ENCODE measurements at places on chromosomes 4 and X.

DNA sequence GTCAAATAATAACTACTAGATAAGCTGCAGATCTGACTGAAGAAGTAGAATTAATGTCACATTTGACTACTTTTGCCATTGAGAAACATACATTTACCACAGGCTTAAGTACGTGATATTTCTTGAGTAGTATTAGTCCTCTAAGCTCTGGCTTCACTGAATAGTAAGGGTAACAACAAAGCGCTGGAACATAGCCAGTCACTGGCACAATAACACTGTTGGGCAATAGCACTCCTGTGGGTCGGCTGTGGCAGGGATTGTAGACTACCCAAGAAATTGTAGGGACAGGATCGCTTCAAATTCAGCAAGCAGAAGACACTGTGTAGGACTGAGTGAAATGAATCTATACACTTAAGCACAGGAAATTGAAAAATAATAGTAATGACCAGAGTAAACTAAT, 27.1 kb upstream of the IL15 start:
- no peak for DNase-seq

- DNase-seq = no peak
Observed at GRCh38 chrX:6071731-6072130, 156.9 kb downstream of the NLGN4X start.

GRCh38 chrX:21747558-21747957, 10.4 kb downstream of the SMPX start:
- DNase-seq = no peak

DNA sequence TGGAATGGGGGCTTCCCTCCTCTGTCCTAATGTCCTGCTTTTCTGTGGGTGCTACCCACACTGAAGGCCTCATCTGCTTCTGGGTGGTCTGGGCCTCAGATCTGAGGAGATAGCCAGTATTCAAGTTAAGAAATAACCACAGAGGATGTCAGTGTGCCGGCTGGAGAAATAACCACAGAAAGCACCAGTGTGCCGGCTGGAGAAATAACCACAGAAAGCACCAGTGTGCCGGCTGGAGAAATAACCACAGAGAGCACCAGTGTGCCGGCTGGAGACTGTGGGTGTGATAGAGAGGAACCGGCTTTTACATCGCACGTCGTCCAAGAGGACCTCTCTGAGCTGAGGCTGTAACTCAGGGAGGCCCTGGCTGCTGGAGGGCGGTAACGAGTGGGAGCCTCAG, 65.7 kb upstream of the PSAPL1 start:
- DNase-seq = no peak

DNA sequence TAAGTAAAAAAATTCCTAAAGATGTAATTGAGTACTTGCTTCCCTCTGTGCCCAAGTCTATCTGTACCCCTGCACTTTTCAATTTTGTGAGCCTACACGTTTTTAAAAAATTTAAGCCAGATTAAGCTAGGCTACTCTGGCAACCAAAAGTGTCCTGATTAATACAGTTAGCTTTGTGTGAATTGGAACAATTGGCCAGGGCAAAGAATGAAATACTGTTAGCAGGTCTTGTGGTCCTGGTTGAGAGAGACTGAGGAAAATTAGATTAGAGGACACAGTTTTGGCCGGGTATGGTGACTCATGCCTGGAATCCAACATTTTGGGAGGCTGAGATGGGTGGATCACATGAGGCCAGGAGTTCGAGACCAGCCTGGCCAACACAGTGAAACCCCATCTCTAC, 293.3 kb downstream of the RAPGEF2 start:
- DNase-seq = no peak

DNA sequence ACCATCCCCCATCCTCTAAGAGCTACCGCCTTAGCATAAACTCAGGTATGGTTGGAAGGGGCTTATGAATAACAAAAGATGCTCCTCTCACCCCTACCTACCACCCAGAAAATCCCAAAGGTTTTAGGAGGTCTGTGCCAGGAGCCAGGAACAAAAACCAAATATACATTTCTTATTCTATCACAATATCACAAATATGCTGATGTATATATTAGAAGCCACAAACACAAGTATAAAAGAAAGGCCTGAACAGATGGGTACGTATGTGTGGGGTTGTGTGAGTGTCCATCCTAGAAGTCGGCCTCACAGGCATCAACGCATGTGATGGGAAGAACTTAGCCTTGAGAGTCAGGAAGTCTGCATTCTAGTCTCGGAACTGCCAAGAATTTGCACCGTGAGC, 8.7 kb upstream of the ANXA5 start:
- no peak for DNase-seq

GRCh38 chr4:61332693-61333092, 132.6 kb downstream of the ADGRL3 start:
- no peak for DNase-seq

- no peak for DNase-seq
Observed at GRCh38 chr4:95061220-95061619, 303.5 kb downstream of the BMPR1B start.

DNA sequence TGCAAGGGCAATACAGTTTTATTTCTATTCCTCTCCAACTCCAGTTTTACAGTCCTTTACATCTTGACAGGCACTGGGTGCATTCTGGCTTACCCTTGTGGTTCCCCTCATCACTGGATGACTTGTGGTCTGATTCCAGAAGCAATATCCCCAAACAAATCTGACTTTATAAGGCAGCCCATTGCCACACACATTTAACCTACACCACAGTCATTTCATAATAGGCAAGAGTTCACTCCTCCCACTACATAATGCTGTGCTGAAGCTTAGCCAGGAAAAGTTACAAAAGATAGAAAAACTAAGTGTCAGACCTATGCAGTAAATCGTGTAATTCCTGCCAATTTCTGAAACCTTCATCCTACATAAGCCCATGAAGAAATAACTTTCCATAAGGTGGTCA, 82.9 kb upstream of the MID1IP1 start:
- DNase-seq = no peak

DNA sequence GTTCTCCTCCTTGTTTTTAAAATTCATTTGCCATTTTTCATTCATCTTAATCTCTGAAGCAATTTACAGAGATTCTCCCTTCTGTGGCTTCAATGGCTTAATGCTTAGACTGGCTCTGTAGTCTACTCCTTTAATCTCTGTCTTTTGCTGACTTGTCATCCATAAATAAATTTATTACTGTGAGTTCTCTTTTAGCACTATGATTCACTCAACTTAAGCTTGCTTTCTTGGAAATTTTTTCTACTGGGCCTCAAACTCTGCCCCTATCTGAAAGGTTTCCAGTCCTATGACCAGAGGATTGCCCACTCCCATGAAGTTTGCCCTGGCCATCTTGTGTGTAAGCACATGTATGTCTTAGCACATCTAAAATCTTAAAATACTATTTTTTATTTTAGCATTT, 251.1 kb downstream of the DCLK2 start:
- DNase-seq = no peak

GRCh38 chr4:159021597-159022385, 81.1 kb upstream of the RAPGEF2 start:
- no peak for DNase-seq

DNA sequence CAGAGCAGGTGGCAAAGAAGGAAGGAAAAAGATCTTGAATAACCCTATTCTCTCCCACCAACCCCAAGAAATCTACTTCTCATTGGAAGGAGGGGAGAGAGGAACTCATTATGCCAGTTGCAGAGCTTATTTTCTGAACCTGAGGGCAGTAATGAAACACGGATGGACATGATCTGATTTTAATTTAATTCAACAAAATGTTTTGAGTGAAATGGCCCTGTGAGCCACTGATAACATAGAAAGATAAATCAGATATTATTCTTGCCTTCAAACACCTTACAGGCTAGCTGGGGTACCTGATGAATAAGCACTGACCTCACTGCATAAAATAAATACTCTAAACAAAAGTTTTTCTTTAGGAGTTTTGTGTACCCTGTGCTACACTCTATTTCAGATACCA, 30.3 kb downstream of the DAPP1 start:
- no peak for DNase-seq

DNA sequence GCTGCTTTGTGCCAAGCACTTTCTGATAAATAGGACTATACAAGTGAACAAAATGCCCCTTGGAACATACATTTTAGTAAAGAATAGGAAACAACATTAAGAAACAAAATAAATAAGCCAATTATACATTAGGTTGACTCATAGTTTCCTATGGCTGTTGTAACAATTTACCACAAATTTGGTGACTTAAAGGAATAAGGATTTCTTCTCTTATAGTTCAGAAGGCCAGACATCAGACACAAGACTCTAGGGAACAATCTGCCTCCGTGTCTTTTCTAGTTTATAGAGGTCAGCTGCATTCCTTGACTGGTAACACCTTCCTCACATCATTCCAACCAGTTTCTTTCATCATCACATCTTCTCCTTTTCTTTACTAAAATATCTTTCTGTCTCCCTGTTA, 235.9 kb upstream of the PCDH18 start:
- DNase-seq = no peak

DNA sequence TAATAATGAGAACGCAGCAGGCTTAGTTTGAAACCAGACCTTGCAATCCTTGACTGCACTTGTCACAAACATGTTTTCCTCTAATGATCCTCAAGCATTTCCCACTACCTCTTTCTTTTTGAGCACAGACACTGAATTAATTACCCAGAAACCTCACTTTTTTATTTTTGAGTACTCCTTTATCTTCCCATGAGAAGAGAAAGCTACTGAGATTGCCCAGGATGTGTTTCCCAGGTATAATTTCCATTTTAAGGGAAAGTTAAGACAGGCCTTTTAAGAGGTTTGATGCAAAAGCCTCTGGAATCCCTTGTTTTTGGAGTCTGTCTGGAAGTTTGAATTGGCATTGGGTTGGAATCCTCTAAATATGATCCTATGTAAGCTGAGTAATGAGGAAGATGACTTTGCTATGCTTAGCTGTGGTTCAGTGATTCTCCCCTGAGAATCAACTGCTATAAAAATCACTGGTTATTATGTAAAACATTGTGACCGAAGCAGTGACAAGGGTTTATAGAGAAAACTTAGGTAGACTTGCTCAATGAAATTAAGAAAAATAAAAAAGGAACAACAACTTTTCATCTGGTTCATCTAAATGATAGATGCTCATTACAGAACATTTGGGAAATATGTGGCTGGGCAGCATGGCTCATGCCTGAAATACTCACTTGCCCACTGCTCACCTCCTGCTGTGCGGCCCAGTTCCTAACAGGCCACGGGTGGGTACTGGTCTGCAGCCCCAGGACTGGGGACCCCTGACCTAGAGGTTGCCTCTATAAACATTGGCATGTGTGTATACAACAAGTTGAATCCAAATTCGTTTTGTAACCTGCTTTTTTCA, 10.8 kb upstream of the RHOH start:
- DNase-seq = peak; percentile 87

DNA sequence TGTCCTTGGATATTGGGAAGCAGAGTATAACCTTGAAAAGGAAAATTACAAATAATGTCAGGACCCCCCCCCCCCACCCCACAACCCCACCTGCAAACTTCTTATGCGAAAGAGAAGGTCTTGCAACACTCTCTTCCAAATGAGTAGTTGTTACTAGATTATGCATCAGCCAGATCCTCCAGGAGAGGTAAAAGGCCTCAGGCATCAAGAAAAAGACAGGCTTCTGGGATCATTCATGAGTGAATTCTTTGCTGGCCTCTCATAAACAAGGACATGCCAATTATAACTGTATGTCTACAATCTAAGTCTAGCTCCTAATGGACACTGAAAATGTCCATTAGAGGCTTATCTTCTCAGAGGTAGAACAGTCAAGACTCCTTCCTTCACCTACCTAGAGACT, 1443.3 kb downstream of the RAPGEF2 start:
- DNase-seq = no peak

- DNase-seq = no peak
Observed at GRCh38 chrX:105328773-105329172, 108.3 kb upstream of the TEX13A start.

DNA sequence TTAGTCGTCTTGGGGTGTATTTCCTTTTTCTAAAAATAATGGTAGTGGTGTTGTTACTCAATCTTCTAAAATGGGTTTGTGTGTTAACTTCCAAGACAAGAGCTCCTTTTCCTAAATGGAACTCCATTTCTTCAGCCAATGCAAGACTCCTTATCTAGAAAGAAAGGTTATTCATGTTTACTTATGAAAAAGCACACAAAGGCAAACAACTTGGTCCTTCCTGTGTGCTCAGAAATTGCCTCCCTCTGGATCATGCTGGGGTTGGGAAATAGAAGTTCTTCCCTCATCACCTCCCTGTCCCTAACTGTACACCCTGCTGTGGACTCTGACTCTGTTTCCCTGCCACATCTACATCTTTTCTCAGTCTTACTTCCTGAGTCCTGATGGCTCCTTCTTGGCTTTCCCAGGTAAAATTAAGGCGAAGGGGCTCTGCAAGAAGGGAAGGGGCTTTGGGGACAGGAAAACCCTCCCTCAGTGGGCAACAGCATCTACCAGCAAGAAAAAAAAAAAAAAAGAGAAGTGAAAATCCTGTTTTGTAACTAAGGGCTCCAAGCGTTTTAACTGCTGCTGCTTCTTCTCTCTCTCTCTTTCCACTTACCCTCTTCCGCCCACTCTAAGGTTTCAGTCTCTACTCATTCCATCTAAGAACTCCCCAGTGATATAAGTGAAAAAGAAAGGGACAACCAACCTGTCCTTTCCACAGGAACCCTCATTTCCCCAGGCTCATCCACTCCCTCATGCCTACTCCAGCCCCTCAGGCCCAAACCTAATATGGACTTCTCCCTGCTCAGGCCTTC, 19.8 kb upstream of the TASL start:
- DNase-seq = peak; percentile 53

GRCh38 chr4:142776026-142776425, 70.1 kb downstream of the INPP4B start:
- no peak for DNase-seq

DNA sequence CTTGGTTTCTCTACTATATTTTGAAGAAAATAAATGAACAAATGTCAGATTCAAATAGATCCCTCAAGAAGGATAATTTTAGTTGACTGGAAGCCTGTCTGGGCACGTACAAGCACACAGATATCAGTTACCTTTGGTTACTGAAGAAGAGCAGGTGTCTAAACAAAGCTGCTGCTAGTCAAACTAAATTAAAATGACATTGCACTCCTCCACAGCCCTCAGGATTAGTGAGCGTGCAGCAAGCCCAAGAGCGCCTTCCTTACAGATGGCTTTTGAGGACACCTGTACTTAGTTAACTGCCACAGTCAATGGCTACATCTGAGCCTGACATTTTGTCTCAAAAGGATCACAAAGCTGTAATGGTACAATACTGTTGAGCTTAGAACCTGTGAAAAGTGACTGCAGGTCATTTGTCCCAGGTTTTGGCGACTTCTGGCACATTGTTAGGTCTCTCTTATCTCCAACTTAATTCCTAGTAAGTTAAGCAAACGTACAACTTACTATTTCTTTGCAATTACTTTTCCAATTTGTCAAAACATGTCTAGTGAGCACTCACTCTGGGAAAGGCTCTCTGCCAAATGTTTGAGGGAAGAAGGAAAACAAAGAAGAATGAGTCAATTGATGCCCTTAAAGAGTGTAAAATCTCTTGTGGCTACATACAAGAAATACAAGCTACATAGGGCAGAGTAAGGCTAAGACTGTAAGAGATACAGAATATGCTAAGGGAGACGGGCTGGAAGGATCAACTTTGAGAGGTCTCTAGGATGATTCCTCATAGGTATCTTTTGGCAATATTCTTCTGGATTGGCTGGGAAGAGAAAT, 25.6 kb upstream of the DAPP1 start:
- no peak for DNase-seq
